ENCODE measurements at places on chromosomes 5 and 9.

GRCh38 chr9:25990376-25990775 lies 312.1 kb upstream of the TUSC1 start:
- DNase-seq = peak; percentile 46

- no peak for DNase-seq
Observed at GRCh38 chr9:88534456-88535225, at the start of gene NXNL2. Gene NXNL2, plus strand, starts transcription at chr9:88535178. Its CDS starts 257 bp downstream, at chr9:88535435.

DNA sequence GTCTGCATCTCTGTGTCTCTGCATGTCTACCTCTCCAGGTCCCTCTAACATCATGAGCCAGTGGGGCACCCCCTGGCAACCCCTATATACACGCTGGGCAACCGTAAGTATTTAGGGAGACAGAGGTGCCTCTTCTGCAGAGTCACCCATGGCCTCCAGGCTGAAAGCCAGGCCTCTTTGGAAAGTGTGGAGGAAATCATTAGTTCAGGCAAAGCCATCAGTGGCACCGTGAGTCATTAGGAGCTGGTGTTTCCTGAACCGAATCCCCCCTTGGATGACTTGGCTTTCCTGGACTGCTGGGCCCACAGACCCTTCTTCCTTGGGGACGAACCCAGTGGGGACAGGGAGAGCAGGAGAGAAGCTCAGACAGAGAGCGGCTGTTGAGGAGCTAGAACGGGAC lies 174.8 kb downstream of the OLFM1 start:
- DNase-seq = no peak

- no peak for DNase-seq
Observed at GRCh38 chr5:123610665-123611405, 98.9 kb downstream of the CSNK1G3 start.

DNA sequence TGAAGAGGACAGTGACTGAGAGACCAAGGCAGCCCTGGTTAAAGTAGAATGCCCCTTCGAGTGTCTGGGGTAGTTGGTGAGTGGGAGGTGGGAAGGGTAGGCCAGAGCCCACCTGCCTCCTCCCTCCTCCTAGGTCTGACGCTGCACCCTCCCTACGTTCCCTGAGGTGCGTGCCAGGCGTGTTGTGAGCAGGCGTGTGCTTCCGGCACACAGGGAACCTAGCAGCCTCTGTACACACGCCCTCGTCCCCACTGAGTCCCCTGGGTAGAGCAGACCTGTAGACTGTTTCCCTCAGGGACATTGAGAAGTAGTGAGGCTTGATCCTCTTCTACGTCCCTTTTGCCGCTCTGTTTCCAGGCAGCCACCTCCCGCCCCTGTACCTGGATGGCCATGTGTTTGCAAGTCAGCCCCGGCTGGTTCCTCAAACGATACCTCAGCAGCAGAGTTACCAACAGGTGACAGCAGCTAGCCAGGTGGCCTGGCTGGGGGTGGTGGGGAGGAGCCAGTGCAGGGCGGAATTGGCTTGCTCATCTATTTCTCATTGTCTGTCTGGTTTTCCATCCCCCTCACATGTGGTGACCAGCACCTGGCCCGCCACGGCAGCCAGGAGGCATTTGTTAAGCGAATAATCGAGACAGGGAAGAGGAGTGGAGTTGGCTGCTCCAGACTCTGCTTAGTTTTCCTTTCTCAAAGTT lies 16.8 kb upstream of the POMT1 start:
- no peak for DNase-seq

- no peak for DNase-seq
Observed at GRCh38 chr5:51384281-51384840, 1.1 kb downstream of the ISL1 start.

- DNase-seq = no peak
Observed at GRCh38 chr5:155080721-155081120, 67.2 kb downstream of the KIF4B start.

- no peak for DNase-seq
Observed at GRCh38 chr9:105376893-105377292, 70.9 kb upstream of the FSD1L start.

DNA sequence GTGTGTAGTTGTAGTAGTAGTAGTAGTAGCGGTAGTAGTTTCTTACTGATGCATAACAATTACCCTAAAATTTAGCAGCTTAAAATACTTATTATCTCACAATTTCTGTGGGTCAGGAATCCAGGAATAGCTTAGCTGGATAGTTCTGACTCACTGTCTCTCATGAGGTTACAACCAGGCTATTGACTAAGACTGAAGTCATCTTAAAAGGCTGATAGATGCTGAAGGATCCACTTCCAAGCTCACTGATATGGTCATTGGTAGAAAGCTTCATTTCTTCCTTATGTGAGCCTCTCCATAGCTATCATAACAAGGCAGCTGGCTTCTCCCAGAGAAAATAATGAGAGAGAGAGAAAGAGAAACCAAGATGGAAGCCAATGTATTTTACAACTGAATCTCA lies 147.5 kb upstream of the FBXL17 start:
- DNase-seq = no peak
